Purkinje cell (primary cell): ENCODE measurements at places on chromosomes 3 and 15. TPM values are rescaled to one million over a fixed set of nuclear protein-coding genes. Genes with fewer than 3 reads are reported as not detected.

ONECUT1 gene
- not detected in 2 replicates for polyA plus RNA-seq

AHSG gene
- not detected in 2 replicates for polyA plus RNA-seq

RBM6 gene
- polyA plus RNA-seq = 22.6 and 31.8 TPM in 2 replicates

HRG gene
- polyA plus RNA-seq = not detected in 2 replicates

RAD18 gene
- 6.9 and 31.1 TPM in 2 replicates for polyA plus RNA-seq

CDHR4 gene
- polyA plus RNA-seq = not detected in 2 replicates

ADPRH gene
- polyA plus RNA-seq = 0.70 and 1.3 TPM in 2 replicates

GOLGA8F gene
- not detected in 2 replicates for polyA plus RNA-seq

KBTBD12 gene
- 1.5 TPM in 1 of 2 replicates, not detected in the other for polyA plus RNA-seq

ECE2 gene
- polyA plus RNA-seq = 1.2 and 3.1 TPM in 2 replicates

EFCC1 gene
- polyA plus RNA-seq = not detected in 2 replicates

OR5H14 gene
- polyA plus RNA-seq = 0.07 TPM in 1 of 2 replicates, not detected in the other
